COR-L47 (cell line): ENCODE measurements at places on chromosomes 7 and 10.
A peak's percentile ranks its signal among the peaks of the same experiment; 100 is the strongest.

DNA sequence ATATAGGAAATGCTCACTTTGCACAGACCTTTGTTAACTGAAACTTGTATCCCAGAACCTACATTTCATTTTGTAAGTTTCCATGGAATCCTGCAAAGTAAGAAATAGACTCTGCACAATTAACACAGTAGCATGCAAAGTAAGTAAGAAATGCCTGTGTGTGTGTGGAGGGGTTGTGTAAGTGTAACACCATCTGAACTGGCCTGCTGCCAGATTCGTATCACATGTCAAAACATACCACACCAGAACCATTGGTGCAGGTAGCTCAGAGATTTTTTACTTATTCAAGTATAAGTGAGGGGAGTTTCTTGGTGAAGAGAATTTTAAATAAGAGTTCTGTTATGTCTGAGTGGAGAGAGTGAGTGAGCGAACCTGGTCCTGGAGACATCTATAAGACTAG lies 17.9 kb upstream of the DDX21 start:
- DNase-seq: no peak

- DNase-seq: no peak
These were observed 21.8 kb downstream of the CFAP69 start for GRCh38 chr7:90266808-90267207.

GRCh38 chr7:144397086-144397485 lies 6.4 kb downstream of the NOBOX start:
- no peak for DNase-seq

DNA sequence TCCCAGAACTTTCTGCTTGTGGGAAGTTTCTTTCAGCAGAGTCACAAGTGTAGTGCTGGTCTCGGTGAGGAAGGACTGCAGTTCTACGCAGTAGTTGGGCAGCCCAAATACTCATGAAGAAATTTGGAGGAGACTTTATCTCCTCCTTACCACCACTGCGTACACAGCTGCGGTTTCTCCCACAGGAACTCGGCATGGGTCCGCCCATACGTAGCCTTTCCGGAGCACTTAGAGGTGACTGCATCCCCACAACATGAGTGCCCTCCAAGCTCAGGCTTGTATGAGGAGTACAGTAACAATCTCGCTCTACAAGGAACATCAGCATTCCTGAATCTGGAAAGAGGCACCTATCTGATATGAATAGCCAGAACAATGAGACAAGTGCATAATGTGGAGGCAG lies 549.2 kb upstream of the SEMA3D start:
- no peak for DNase-seq

DNA sequence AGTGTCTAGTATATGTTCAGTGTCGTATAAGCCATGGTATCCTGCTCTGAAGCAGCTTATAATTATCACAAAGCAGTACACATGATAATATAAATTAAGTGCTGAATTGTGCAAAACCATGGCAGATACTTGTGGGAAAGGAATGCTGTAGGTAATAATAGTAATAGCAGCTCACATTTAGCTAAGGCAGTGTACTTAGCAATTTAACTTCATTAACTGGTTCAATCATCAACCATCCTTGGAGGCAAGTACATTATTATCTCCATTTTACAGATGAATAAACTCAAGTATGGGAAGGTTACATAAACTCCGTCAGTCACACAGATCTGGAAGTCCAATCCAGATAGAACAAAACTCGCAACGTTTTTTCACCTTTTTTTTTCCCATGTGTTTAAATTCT lies 21.6 kb upstream of the RNF148 start:
- no peak for DNase-seq

DNA sequence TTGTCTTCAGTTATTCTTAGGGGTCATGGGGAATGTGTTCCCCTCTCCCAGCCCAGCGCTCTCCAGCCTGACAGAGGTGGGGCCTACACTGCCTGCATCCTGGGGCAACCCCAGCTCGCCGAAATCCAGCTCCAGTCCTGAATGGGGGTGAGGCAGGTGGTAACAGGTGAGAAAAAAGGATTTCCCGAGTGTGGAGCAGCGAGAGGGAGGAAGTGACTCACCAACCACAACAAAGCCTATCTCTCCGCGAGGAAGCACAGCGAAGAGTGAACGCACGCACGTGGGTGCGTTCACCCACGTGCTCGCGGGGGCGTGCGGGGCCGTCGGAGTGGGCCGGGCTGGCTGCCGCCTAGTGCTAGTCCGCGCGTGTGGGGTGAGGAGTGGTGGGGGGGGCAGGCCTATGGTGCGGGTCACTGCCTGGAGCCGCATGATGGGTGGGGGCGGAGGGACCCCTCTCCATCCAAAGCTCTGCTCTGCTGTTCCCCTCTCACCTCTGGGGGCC lies 855 bp upstream of the PALD1 start:
- no peak for DNase-seq

DNA sequence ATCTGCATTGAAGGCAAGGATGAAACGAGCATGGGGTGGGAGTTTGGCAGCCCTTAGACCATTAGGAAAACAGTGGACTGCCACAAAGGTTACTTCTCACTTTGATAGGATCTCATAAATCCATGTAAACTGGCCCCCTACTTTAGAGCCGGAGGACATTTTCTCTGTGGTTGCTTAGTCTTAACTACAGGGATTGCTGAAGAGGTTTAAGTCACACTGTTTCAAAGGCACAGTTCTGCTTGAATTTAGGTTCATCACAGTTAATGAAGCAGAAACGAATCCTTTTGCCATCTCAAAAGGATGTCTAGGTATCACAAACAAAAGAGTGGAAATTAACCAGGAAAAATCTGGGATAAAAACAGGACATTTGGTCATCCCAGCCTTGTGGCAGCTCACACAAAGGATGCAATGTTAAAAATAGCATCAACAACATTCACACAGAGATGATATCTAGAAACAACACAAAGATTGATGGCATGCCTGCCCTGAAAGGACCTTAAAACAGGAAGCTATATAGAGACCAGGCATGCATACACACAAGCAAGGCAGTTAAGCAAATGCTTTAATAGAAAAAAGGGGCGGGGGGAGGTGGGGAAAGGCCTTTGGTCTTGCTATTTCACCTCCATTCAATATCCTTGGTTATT lies 74.0 kb downstream of the DOCK4 start:
- DNase-seq: no peak

GRCh38 chr10:32377458-32378259 lies 30.7 kb upstream of the EPC1 start:
- no peak for DNase-seq

DNA sequence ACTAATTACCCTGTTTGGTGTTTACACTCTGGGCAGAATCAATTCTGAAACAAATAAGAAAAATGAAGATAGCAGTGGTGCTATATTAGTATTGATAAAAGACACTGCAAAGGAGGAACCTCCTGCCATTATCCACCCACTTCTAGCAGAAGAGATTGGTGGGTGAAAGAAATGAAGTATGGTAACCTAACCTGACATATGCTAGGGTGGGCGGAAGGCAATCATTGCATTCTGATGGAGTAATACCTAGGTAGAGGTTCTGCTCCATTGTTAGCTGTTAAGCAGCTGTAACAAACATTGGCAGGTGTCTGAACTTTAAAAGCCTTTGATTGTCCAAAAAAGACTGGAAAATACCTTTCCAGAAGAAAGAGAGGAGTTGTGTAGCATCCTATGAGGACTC lies 95.9 kb downstream of the OTUD1 start:
- DNase-seq: no peak

- no peak for DNase-seq
These were observed 28.0 kb upstream of the NDST2 start for GRCh38 chr10:73839276-73839966.

DNA sequence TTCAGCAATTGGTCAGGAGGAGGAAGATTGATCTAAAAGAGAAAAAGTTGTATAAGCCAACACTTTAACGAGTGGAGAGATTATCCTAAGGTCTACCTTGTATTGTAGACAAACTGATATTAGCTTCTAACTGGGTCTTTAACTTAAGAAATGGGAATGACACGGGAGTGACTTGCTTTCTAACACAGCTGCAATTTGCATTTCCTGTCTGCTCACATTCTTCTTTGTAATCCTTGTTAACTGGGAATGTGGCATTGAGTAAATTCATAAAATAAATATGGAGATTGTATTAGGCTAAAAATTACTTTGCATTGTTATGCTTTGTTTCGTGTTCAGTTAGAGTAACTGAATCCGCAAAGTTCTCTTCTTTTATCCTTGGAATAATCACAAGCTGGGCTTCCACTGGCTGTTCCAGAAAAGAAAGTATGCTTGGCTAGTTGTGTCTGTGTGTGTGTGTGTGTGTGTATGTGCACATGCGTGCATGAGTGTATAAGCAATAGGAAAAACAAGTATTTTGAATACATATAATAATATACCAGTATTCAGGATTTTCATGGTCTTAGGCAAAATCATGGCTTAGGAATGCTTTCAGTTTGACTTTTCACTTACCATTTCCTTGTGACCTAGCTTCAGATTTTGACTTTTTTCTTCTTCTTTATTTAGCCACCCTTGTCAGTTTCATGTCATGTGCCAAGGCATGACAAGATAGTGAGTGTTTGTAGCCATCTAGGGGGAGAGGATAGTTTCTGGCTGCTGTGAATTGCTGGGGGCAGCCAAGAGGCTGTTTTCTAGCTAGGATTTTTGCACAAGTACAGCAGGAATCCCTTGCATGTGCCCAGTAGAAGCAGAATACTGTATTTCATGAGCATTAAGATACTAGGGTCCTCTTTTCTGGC lies 54.5 kb upstream of the FZD8 start:
- DNase-seq: no peak

DNA sequence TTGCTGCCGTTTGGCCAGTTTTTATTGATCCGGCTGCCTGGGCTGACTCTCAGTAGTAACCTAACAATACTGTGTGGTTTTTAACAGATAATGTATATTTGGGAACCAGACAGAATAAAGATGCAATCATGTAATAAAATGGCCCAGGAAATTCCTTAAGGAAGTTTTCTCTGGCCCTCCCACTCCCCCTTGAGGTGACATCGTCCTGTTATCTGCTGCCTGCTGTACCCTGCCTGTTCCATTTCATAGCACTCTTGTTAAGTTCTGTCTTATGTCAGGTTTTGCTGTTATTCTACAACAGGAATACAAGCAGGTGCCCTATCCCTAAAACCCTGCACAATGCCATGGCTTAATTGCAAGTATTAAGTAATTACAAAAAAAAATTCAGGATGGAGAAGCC lies 12.5 kb downstream of the ITGB8 start:
- no peak for DNase-seq

GRCh38 chr7:100914879-100915447 lies 19.3 kb upstream of the ACHE start:
- no peak for DNase-seq

- DNase-seq: no peak
These were observed 32.8 kb downstream of the ARL4A start for GRCh38 chr7:12719981-12720865.

DNA sequence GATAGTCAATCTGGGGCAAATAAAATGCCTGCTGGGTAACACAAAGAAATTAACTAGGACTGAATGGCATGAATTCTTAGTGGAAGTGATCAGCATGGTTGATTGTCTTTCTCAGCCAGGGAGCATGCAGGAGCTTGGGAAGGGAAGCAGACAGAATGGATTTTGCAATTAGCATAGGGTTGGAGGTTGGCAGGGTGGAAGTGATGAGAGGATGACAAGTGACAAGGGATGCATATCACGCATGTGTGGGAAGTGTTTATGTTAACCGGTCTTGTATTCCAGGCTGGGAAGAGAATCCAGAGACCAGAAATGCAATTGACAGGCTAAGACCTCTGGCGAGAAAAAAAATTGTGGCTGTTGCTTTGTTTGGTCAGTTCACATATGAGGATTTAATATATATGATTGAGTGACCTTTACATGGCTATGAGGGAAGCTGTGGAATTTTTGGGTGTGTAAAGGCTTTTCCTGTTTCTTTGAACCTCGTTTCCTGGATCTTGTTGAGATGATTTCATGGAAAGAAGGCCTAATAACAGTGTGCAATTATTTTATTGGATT lies 8.3 kb downstream of the MDFIC start:
- DNase-seq: no peak

DNA sequence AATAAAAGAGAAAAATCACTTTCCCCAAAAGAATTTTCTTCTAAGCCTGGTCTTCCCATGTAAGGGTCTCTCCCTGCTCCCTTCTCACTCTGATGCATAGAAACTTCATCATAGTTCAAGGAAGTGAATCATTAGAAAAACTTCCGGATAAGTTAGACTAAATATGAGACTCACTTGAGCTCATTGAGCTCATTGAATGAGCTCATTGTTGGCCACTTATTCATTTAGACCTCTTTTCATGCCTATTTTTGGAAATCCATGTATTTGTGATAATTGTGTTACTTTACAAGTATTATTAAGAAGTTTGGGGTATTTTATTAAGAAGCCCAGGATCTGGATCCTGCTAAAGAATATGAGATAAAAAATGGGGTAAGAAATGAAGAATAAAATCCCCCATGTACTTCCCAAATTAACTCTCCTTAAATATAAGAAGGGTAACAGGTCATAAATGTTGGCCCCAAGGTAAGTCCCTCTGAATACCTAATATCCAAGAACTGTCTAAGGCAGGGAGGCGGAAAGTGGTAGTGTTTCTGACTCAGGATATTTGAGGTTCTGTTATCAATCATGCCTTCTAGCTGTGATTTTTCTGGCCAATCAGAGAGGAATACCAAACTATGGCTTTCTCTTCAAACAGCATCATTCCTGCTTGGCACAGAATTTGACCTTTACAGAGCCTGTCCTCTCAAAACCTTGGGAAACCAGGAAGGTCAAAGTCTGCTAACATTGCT lies 236.5 kb upstream of the PTN start:
- no peak for DNase-seq

DNA sequence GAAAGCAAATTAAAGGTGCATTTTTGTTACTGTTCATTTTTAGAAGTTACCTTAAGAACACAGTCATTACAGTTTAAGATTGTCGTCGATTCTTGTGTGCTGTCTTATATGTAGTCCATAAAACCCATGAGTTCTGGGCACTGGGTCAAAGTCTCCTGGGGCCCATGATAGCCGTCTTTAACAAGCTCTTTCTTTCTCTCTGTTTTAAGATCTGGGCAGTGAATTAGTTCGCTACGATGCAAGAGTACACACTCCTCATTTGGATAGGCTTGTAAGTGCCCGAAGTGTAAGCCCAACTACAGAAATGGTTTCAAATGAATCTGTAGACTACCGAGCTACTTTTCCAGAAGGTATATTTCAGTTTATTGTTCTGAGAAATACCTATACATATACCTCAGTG lies 90.7 kb upstream of the CAPZA2 start:
- no peak for DNase-seq

DNA sequence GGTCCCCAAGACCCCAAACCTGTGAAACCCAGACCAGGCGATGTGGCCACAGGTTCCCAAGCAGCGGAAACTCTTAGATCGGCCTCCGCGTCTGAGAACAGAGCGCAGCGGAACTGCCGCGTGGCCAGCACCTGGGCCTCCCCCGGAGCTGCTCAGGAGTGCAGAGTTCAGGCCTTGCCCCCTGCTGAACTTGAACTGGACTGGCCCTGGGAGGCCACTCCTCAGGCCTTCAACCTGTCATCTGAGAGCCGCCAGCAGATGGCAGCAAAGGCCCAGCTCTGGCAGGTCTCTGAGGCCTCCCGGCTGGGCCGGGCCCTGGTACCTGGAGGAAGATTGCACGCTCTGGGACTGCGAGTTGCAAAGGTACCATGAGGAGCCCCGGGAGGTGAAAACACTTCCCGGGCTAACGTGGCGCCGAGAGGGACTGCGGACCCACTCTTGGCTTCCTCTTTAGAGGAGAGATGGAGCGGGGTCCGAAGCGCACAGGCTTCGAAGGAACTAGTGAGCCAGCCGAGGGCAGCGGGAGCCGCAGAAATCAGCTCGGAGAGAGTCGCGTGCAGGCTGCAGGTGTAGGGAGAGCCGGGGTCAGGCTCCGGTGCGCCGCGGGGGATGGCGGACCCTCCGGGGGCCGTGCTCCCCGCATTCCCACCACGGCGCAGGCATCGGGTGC lies 89.2 kb downstream of the PAXIP1 start:
- DNase-seq: peak; percentile 70
